ENCODE measurements at places on chromosomes 16 and 17.

GRCh38 chr16:31458073-31458843 lies 1.0 kb upstream of the ARMC5 start:
- no peak for DNase-seq

DNA sequence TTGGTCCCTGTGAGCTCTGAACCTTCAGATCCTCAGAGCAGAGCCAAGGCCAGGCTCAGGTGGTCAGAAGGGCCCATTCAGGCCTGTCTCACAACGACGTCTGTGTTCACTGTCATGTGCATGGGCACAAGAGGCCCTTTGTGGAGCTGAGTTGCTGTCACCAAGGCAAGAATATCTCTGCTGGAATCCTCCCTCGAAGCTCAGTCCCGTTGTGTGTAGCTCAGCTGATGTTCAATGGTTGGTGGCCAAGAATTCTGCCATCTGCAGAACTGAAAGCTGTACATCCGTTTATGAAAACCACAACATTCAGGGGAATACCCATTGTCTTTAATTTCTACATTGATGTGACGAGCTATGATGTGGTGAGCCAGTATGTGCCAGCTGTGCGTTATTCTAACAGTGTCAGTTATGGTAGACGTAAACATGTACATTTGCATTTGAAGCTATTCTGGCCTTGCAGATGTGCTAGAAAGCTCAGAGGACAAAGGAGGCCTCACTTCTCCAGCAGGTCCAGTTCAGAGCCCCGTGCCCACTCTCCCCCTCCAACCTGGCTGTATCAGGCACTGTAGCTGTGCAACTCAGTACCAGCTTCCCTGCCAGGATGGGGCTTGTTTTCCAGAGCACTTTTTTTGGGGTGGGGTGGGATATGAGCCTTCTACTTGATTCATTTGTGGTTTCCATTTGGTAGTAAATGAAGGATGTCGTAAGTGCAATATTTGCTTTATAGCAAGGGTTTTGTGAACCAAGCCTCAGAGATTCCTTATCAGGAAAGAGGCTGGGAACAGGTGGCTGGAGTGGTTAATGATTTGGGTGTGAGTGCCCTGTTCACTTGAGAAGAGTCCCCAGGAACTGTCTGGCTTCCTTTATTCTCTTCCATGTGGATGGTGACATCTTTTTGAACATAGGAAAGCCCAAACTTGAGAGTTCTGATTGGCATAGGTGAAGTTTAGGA lies 56.1 kb downstream of the B9D1 start:
- DNase-seq = no peak

- DNase-seq = no peak
Measured at GRCh38 chr16:28820016-28820415, 2.8 kb upstream of the ATXN2L start.

DNA sequence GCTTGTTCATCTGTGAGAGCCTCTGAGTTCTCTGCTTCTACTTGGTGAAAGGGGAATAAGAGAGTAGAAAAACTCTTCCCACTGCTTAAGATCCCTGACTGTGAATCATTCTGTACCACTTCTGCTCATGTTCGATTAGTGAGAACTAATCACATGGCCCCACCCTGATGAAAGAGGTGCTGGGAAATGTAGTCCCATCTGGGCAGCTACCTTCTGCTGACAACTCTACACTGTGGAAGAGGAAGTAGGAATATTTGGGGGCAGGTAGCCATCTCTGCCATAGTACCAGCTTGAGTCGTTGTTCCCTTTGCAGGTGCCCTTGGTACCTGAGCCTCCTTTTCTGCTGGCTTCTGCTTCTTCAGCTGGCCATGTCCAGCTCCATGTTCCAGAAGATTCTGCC lies 29.9 kb downstream of the NKD1 start:
- DNase-seq = no peak

DNA sequence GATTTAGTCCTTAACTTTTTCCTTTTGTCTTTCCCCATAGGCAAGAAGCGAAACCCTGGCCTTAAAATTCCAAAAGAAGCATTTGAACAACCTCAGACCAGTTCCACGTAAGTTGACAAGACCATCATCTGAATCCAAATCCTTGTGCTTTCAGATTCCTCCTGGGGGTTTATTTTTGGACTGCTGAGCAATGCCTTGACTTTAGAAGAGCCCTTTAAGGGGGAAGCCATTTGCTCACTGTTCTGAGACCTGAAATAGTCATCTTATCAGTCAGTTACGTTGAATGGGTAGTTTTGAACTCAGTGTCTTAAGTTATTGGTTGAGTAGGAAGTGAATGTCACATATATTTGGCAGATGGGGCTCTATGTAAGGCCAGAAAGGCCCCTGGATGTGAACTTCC lies 91.2 kb downstream of the MAP2K6 start:
- no peak for DNase-seq

- DNase-seq = no peak
Measured at GRCh38 chr17:67434061-67434525, 57.0 kb downstream of the PITPNC1 start.
